ENCODE measurements at places on chromosomes 6 and 20.
A peak's percentile ranks its signal among the peaks of the same experiment; 100 is the strongest.

DNA sequence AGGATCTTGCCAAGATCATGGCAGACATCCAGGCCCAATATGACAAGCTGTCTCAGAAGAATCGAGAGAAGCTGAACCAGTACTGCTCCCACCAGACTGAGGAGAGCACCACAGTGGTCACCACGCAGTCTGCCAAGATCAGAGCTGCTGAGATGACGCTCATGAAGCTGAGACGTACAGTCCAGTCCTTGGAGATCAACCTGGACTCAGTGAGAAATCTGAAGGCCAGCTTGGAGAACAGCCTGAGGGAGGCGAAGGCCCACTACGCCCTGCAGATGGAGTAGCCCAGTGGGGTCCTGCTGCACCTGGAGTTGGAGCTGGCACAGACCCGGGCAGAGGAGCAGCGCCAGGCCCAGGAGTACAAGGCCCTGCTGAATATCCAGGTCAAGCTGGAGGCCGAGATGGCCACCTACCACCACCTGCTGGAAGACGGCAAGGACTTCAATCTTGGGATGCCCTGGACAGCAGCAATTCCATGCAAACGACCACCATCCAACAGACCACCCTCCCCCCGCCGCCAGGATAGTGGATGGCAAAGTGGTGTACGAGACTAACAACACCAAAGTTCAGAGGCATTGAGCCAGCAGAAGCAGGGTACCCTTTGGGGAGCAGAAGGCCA is 44.7 kb upstream of the GRM4 start:
- no peak for DNase-seq

- no peak for DNase-seq
Measured at GRCh38 chr6:106134087-106134770, 48.1 kb downstream of the PRDM1 start.

DNA sequence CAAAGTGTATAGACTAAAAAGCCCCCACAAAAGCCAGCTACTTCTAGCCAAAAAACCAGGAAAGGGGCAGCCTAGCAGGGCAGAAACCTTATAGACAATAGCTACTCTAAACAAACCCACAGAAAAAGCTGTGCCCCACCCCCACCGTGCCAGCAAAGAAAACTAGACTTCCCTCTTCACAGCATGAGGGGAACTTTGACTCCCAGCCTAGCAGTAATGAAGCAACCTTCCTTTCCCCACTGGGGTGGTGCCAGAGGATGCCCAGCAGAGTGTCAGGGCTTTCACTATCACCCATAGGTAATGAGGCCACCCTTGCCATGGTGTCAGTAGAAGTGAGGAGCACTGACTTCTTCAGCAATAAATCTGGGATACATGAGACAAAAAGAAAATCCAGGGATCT is 99.0 kb upstream of the LGSN start:
- DNase-seq, result no peak

- DNase-seq, result no peak
Measured at GRCh38 chr20:60410618-60411264, 452.5 kb downstream of the CDH26 start.

DNA sequence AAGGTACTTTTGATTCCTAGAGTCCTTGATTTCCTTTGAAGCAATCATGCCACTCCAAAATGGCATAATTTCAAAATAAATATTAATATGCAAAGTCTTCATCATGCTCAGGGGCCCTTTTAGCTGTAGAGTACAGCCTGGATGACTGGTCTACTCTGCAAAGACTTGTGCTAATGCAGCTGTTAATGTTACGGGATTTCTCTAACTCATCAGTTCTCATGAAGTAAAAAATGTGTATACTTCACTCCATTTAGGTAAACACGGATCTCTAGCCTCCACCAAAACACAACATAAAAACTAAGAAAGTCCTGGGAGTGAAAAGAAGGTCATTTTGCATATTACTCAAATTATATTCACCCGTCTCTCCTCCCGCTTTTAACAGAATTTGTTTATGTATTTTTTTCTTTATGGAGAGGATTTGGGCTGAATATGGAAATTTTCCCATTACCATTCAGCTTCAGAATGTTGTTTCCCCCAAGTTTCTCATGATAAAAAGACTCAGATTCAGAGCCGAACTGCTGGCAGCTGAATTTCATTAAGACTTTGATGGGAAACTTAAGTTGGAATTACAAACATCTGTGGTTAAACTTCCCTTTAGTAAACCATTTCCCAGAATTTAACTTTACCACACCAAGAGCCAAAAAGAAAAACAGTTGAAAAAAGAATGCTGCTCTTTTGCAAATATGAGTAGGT is 8.7 kb downstream of the LAMA4 start:
- DNase-seq, result no peak

DNA sequence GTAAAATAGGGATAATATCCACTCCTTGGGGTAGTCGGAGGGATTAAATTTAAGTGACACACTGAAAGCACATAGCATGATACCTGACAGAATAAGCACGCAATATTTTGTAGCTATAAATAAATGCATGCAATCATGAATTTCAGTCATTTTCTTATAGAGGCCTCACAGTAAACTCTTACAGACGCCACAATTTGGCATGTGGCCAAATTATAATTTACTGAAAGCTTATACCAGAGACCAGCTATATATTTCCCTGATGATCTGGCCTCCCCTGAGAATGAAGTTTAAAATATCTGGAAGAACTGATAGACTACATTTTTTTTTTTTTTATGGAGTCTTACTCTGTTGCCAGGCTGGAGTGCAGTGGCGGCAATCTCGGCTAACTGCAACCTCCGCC is 40.9 kb downstream of the QRSL1 start:
- no peak for DNase-seq

- no peak for DNase-seq
Measured at GRCh38 chr6:109166673-109167072, 71.4 kb downstream of the CEP57L1 start.

DNA sequence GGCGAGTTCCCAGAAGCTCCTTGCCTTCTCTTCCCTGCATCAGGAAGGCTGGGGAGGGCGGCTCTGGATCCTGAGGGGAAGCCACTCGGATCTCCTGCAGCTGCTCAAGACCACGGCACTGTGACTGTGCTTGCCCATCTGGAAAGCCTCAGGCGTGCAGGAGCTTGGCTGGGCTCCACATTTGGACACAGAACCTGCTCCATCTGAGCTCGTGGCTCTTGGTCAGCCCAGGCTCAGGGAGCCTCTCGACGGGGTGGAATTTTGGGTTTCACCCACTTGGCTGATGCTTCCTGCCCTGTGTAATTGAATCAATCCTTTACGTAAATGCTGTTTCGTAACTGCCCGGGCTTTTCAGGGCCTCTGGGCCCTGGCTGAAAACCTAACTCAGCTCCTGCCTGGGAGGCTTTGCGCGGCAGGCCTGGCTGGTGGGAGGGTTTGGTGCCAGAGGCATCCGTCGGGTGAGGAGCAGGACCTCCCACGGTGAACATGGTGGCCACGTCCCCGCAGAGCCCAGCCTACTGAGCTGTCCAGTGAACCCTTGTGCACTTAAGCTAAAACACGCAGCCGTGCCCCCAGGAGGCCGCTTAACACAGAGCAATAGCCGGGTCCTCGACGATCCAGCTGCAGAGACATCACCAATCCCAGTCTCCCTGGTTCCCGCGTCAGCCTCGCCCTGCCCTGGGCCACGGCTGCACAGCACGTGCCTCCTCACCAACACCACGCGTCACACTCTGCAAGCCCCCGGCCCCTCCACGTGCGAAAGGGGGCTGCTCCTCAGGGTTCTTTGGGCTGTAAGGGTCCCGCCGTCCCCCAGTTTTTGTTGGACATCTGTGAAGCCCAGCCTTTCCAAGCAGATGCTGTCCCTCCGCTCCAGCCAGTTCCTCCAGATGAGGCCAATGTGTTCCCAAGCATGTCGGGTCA is 241.0 kb downstream of the DLL1 start:
- no peak for DNase-seq

GRCh38 chr6:95681736-95682135 is 104.4 kb downstream of the MANEA start:
- DNase-seq, result no peak

DNA sequence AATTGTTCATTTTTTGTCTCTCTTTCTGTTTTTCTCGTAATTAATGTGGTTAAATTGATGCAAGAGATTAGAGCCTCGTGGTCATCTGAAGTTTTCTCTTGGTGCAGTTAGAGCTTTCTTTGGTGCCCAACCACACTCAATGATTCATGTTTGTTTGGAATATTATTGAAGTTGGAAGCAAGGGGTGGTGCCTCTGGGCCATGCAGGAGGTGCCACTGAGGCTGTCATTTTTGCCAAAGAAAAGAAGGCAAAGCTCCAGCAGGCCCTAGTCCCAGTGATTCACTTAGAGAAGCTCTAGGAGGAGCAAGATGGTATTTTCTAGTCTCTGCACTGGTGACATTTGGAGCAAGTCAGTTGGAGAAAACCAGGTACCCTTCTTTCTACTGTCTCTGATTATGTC is 144.5 kb upstream of the RALGAPA2 start:
- DNase-seq, result no peak

GRCh38 chr20:3784216-3784853 is 2.2 kb downstream of the CENPB start:
- no peak for DNase-seq

GRCh38 chr6:117958536-117958935 is 51.5 kb downstream of the SLC35F1 start:
- DNase-seq, result no peak

DNA sequence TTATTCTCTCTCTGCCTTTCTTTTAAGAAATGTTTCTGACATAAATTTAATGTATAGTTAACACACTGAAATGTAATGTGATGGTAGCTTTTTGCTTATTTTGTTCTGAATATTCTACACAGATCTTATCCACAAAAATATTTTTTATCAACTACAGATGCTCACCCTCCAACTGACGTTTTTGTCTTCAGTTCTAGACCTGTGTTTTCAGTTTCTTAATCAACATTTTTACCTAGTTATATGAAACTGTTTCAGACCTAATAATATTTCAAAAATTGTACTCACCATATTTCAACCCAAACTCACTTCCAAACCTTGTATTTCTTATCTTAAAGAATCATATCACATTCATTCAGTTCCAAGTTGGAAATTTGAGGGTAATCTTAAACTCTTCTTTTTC is 452.8 kb downstream of the RFPL4B start:
- DNase-seq, result no peak

- no peak for DNase-seq
Measured at GRCh38 chr20:45036044-45036755, 64.7 kb downstream of the KCNS1 start.

DNA sequence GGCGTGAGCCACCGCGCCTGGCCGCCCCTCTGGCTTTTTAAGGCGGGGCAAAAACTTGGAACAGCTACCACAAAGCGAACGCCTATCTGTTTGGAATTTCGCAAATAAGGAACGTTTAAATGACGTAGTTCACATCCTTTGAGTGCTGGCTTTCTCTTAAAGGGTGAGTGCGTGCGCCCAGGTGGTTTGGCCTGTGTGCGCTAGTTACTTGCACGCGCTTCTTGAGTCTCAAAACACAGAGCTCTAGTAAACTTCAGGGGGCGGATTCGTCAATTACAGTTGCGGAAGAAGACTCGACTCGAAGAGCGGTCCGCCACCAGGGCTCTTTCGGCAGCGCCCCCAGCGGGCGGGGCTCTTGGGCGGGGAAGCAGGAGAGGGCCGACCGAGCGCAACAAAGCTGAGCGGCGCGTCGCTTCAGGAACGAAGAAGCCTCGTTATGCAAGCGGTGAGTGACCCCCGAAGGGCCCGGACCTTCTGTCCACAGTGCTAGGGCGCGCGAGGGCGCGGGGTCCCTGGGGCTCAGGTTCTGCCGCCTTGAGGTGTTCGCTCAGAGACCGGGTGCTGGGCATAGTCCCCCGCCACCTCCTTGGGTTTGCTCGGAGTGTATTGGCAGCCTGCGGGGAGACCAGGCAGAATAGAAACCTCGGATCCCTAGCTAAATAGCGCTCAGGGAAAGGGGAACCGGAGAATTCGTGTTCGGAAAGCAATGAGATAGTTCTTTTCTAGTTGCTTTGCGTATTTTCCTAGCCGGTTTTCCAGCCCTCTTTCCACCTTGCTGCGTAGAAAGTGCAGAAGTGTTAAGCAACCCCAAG is at the start of gene SYCP2L:
TSS of gene SYCP2L (plus strand) at position 362 of the 812 bp plus-strand sequence. CDS start at position 437, 75 bp downstream.
- no peak for DNase-seq

DNA sequence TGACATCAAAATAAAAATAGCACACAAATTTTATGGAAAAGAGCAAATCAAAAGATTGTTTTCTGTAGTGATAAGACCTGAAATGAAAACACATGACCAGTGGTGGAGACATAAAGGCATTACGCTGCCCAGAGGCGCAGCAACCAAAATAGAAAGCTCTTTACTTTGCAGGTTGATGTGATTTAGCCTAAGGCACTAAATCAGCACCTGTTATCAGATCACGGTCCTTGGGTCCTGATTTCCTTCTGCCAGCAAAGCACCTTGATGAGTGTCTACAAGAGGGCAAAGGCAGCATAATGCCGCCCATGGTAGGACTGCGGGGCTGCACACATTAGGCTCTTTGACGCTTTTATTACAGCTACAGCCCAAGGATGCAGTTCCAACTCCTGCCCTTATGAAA is 19.3 kb upstream of the RAMACL start:
- no peak for DNase-seq

DNA sequence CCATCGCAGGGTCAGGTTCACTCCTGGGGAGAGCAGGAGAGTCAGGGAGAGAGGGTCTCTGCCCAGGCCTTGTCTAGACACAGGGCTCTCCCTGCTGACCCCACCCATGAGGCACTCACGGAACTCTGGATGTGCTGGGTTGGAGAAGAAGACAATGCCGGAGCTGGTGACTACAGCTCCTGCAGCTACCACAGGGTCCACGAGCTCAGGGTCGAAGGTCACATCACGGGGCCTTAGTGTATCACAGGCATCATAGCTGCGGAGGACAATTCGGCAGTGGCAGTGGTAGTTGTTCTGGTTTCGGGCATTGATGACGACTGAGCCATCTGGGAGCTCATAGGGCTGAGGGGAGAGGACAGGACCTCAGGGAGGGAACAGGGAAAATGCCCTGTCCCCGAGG is 2.7 kb downstream of the NEU1 start:
- DNase-seq, result no peak

DNA sequence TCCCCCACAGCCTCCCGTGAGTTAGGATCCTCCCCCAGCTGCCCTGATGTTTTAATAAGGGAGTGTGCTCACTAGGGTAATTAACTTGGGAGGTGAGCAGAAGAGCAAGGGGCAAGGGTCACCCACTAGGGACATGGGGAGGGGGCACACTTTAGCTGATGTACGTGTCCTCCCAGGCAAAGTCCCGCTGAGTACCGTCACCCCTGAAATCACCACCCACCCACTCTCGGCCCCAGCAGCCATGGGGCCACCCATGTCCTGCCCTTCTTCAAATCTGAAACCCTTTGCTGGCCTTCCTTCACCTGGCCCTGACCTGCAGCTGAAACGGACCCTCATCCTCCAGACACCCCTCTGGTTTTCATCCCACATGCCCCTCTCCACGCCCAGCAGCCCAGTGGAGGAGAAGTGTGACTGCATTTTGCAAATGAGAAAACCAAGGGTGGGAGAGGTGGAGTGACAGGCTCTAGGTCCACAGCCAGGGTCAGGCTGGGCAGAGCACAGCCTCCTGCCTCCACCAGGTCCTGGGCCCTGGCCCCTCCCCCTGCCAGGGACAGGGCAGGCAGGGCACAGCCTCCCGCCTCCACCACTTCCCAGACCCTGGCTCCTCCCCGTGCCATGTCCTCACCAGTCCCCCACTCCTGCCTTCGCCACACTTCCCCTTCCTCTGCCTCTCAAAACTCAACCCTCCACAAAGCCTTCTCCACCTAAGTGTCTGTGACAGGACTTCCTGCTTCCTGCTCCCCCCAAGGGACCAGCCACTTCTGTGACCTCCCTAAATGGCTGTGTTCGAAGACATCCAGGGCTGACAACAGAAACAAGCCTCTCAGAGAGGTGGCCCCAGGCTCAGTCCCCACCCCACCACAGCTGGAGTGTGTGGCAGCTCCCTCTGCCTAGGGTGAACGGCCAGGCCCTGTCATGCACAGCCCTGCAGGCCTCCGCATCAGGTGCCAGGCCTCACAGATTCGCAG is 15.1 kb downstream of the ACSS1 start:
- DNase-seq, result peak; percentile 76

GRCh38 chr6:6993503-6994237 is 114.1 kb upstream of the RREB1 start:
- no peak for DNase-seq
